ENCODE measurements at places on chromosomes 5 and 9. TPM values are rescaled to one million over a fixed set of nuclear protein-coding genes. Genes with fewer than 3 reads are reported as not detected.

The PCDHA8 gene
- total RNA-seq = not detected

The PTTG1 gene
- total RNA-seq = 1.4 TPM

The STKLD1 gene
- total RNA-seq = 0.17 TPM

The HK3 gene
- 3.7 TPM for total RNA-seq

The N4BP3 gene
- 2.7 TPM for total RNA-seq

The NEUROG1 gene
- total RNA-seq = not detected

The ADGRD2 gene
- total RNA-seq = not detected

The MRNIP gene
- 14.8 TPM for total RNA-seq

The NKD2 gene
- 3.4 TPM for total RNA-seq

The PIP5K1B gene
- 85.3 TPM for total RNA-seq

The PCDHGB7 gene
- total RNA-seq = 8.8 TPM

The KCNN2 gene
- total RNA-seq = 10.5 TPM

The FAM151B gene
- 1.8 TPM for total RNA-seq

The PGM5 gene
- 150 TPM for total RNA-seq

The FCN2 gene
- total RNA-seq = not detected

The BNC2 gene
- 6.3 TPM for total RNA-seq

The SPINK7 gene
- total RNA-seq = not detected

The MUSK gene
- 1.3 TPM for total RNA-seq

The PCDHGB6 gene
- 4.7 TPM for total RNA-seq

The PCAT7 gene
- not detected for total RNA-seq

The ITGA1 gene
- 29.2 TPM for total RNA-seq

The ANKRD34B gene
- not detected for total RNA-seq

The FOXI1 gene
- total RNA-seq = not detected

The BTF3 gene
- 386 TPM for total RNA-seq

The PTGS1 gene
- 3.4 TPM for total RNA-seq

The ISL1 gene
- total RNA-seq = not detected

The FANCC gene
- total RNA-seq = 5.9 TPM

The PCA3 gene
- total RNA-seq = not detected

The EGR1 gene
- total RNA-seq = 6.4 TPM

The DBH gene
- total RNA-seq = not detected

The FOXD4L5 gene
- total RNA-seq = not detected

The PNPLA7 gene
- 10.7 TPM for total RNA-seq

The KIF4B gene
- 0.05 TPM for total RNA-seq

The GRXCR2 gene
- total RNA-seq = 3.8 TPM

The QRFP gene
- not detected for total RNA-seq

The SPTLC1 gene
- total RNA-seq = 23.9 TPM
